ENCODE measurements at places on chromosomes 5 and 9.

DNA sequence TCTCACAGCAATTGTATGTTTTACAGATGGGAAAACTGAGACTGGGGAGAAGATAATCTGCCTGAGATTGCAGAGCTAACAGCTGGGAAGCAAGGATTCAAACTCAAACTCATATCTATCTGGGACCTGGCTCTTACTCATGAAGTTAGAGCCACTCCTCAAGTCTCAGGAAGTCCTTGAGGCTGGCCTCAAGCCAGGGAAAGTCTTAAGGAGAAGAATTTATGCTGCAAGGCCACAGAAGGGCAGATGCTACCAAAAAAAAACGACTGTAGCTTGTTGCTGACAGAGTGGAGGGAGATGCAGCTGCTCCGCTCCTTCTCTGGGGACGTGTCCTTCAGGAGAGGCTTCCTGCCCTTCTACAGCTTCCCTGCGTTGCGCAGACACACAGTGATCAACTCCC is 39.8 kb downstream of the BARHL1 start:
- no peak for DNase-seq

DNA sequence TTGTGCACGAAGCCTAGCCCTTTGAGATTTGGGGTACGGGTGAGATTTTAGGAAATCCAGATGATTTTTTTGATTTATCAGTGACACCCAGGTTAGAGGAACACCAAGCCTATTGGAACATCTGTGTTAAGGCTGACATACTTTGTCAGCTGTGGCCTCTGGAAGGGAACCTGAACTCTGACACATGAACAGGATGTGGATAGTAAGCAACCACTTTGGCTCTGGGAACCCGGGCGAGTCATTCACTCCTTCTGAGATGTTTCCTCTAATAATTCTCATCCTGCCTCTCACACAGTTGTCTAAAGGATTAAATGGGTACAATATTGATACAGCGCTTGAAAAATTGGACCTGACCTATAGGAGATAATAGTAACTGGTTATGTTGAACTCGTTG is 67.8 kb downstream of the FGF1 start:
- DNase-seq = no peak

GRCh38 chr5:59609501-59610265 is 283.8 kb downstream of the PDE4D start:
- no peak for DNase-seq

- no peak for DNase-seq
Observed at GRCh38 chr5:133122711-133123110, 70.9 kb downstream of the HSPA4 start.

DNA sequence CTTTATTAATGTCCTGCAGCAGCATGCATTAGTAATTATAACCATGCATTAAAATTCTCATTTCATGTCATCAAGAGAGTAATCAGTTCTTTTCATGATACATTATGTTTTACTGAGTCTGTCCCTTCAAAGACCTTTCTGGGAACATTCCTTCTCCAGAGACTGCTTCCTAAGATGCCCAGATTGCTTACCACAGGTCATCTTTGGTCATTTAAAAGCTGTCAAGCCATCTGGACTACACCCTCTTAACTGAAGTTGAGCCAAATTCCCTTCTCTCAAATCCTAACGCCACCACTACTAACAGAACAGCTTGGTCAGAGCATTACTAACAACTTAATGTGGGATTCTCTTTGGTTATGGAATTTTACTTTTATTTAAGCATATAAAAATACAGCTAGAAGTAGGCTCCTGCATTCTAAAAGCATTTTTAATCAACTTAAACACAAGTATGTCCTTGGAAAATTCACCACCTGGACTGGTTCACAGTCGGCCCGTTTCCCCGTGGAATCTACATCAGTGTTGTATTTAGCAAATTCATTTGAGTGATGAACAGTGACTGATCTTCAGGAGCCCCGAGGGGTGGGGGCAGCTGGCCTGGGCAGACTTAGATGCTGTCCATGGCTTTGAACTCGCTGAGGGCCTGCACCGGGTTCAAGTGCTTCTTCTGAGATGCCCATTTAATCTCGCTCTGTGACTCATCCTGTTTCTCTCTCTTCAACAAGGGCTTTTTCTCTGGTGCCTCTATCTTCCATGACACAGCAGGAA is 92.8 kb upstream of the CCDC112 start:
- no peak for DNase-seq

DNA sequence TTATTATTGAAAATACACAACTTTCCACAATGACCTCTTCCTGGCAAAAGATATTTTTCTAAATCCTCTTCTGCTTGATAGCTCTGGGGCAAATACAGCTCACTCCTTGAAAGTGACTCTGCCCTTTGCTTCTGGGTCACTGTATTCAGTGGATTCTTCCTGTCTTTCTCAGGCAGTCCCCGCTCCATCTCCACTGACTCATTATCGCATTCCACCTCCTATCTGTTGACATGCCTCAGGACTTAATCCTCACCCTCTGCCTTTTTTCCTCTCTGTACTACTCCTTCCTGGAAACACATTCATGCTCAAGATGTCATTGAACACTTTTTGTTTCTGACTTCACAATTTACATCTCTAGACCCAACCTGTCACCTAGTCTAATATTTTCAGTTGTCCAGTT is 8.4 kb upstream of the RGS7BP start:
- DNase-seq = no peak

DNA sequence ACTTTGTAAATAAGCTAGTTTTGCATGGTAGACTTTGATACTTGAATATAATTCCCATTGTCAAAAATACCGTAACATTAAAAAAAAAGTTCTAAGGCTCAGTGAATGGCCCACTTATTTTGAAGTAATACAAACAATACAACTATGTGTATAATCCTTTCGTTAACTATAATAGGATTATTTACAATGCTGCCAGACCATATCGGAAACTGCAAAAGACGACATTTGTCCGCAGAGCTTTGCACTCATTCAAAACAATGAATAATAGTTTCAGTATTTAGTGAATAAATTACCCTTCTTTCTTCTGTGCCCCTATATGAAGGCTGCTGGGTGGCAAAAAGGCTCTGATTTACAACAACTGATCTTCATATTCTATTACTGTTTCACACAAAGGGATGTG is 121.8 kb downstream of the DROSHA start:
- DNase-seq = no peak

DNA sequence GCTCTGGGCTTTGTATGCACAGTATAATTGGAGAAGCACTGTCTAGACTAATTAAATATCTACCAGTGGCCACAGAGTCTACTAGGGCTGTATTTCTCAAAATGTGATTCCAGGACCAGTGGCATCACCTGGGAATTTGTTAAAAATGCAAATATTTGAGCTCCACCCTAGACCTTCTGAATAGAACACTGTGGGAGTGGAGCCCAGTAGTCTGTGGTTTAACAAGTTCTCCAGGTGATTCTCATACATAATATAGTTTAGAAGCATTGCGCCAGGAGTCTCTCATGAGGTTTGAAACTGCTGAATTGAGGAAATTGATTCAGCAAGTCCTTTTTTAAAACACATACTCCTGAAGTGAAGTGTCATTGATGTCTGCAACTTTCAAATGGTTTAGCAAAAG is 74.7 kb downstream of the FCHO2 start:
- DNase-seq = no peak

GRCh38 chr9:127119320-127119709 is 3.1 kb downstream of the ANGPTL2 start:
- no peak for DNase-seq

GRCh38 chr9:76658510-76659231 is 105.6 kb upstream of the PCA3 start:
- DNase-seq = no peak

DNA sequence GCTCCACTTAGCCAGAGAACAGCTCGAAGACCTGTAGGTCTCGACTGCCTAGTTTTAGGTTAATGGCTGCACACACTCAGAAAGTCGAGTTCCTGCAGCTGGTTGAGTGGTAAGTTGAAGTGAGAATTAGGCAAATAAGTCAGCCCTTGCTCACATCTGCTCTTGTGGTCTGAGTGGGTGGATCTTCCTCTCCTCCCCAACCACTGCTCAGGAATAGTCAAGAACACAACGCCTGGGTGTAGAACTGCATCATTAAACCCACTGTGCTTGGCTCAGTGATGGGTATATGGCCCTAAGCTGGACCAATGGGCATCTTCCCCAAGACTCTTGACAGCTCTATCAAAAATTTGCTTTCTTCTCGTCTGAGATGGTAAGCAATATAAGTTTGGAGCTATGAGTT is 20.9 kb upstream of the ADAM19 start:
- no peak for DNase-seq

- no peak for DNase-seq
Observed at GRCh38 chr9:77595426-77596095, 52.6 kb downstream of the GNA14 start.

- DNase-seq = no peak
Observed at GRCh38 chr5:6820851-6821479, 107.7 kb downstream of the TENT4A start.

- no peak for DNase-seq
Observed at GRCh38 chr5:91271999-91272398, 111.1 kb downstream of the ARRDC3 start.

DNA sequence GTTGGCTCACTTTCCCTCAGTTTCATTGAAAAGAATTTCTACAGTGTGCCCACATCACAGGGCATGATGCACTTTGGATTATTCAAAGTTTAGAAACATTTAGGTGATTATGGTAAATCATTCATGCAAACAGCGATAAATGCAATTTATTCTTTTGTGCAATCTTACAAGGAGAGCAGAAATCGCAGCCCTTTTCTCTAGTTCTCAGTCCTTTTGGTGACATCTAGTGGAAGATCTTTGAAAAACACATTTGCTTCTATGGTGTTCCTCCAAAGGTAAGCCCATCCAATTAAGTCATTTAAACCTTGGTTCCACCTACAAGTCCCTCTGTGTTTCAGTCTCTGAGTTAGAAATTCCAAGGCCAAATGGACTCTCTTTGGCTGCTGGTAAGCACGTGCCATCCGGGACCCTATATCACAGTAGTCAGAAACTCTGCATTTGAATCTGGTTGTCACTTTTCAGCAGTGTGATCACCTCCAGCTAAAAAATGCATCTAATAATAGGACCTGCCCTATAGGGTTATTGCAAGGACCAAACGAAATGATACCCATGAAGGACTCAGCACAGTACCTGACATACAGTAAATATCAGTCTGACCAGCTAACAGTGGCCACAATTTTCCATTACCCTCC is 66.4 kb downstream of the MACROH2A1 start:
- no peak for DNase-seq

GRCh38 chr9:134591082-134591571 is 50.5 kb upstream of the COL5A1 start:
- DNase-seq = no peak

- DNase-seq = no peak
Observed at GRCh38 chr9:119418721-119419120, 49.5 kb upstream of the BRINP1 start.

- DNase-seq = no peak
Observed at GRCh38 chr5:59342181-59342580, 551.3 kb downstream of the PDE4D start.

- no peak for DNase-seq
Observed at GRCh38 chr5:113040672-113041260, 64.2 kb downstream of the DCP2 start.

- no peak for DNase-seq
Observed at GRCh38 chr5:169988206-169988605, 7.9 kb upstream of the INSYN2B start.

GRCh38 chr5:108637134-108637533 is 110.6 kb upstream of the FER start:
- DNase-seq = no peak
